Gastroesophageal sphincter (tissue), 4 donors: ENCODE measurements at places on chromosomes 1 and 21. TPM values are rescaled to one million over a fixed set of nuclear protein-coding genes. Genes with fewer than 3 reads are reported as not detected.

The OXCT2 gene
- 1.5 TPM for total RNA-seq

The CACHD1 gene
- total RNA-seq: 20.1 TPM

The HSD17B7 gene
- total RNA-seq: 8.3 TPM

The PKP1 gene
- 3.0 TPM for total RNA-seq

The CFAP74 gene
- not detected for total RNA-seq

The CR1 gene
- total RNA-seq: 1.1 TPM

The CXADR gene
- total RNA-seq: 0.54 TPM

The OPTC gene
- total RNA-seq: not detected

The RIIAD1 gene
- total RNA-seq: 1.4 TPM

The TMCC2 gene
- 3.1 TPM for total RNA-seq

The GBP1 gene
- 20.2 TPM for total RNA-seq

The SUSD4 gene
- total RNA-seq: 2.2 TPM

The KLHL12 gene
- 22.5 TPM for total RNA-seq

The ZNF670 gene
- total RNA-seq: 3.6 TPM

The ADGRB2 gene
- 6.0 TPM for total RNA-seq

The OR2L2 gene
- not detected for total RNA-seq
